Activated T-cell treated with anti-CD3 and anti-CD28 coated beads for 24 hours (primary cell): ENCODE measurements at places on chromosomes 1 and 21.

- DNase-seq, result no peak
Measured at GRCh38 chr1:51305371-51305823, 25.0 kb downstream of the TTC39A start.

GRCh38 chr1:221093903-221094791, 214.9 kb downstream of the HLX start:
- no peak for DNase-seq

- no peak for DNase-seq
Measured at GRCh38 chr1:156615946-156616345, 3.3 kb upstream of the HAPLN2 start.

GRCh38 chr1:204872262-204872881, 1.7 kb downstream of the NFASC start:
- DNase-seq, result no peak

DNA sequence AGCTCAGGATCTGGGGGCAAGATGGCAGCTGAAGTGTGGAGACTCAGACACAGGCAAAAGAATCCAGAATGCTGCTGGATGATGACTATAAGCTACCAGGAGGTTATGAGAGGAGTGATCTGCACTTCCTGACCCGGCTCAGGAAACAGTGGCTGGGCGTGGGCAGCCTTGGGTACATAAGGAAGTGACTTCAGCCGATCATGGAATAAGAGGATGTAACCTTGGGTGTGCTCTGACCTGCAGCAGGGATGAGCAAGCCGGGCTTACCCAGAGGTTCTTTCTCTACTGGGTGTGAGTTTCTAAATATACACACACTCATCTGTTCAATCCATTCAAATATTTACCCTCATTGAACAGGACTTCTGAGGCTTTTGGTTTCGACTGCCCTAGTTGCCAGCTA, 62.7 kb downstream of the CD34 start:
- DNase-seq, result no peak

DNA sequence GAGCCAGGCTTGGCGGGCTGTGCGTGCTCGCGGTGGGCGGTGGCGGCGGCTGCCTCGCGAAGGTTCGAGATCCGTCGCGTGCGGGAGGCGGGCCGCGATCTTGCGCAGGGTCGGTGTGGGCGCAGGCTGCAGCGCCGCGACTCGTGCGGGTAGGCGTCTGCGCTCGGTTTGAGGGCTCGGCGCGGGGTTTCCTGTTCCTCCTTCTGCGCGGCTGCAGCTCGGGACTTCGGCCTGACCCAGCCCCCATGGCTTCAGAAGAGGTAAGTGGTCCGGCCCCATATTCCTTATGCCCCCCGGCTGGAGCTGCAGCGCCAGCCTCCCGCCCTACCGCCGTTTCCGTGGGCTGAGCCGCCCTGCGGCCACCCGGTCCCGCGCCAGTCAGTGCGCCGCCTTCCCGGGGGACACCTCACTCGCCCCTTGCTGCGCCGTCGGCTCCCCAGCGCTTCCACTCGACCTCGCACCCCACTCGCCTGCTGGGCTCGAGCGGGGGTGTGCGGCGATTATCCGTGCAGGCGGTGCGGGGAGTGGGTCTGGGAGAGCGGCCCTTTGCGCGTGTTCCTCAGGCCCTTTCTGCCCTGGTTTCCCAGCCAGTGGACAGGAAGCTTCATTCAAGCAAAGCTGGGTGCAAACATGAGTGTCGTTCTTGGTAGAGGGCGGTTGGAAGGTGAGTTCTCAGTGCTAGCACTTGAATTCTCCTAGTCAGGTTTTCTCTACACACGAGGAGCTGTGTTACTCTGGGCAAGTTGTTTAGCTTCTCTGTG, at the start of gene CACYBP:
CACYBP (plus strand) TSS at position 12 of the 761 bp plus-strand sequence; CDS start at position 246, 234 bp downstream.
- peak; percentile 23 for DNase-seq

- no peak for DNase-seq
Measured at GRCh38 chr1:113530021-113530420, 139.7 kb downstream of the MAGI3 start.

- DNase-seq, result peak; percentile 65
Measured at GRCh38 chr1:12604114-12604874, 13.7 kb downstream of the DHRS3 start.

- DNase-seq, result no peak
Measured at GRCh38 chr1:151472856-151473731, 13.8 kb upstream of the POGZ start.

- DNase-seq, result no peak
Measured at GRCh38 chr1:54188291-54188690, 11.5 kb downstream of the CYB5RL start.

GRCh38 chr1:244958593-244958992, 94.2 kb upstream of the HNRNPU start:
- DNase-seq, result no peak
